ENCODE measurements at places on chromosomes 6 and 20. TPM values are rescaled to one million over a fixed set of nuclear protein-coding genes. Genes with fewer than 3 reads are reported as not detected.

Gene TOX2
- 11.0 TPM for total RNA-seq

Gene ESF1
- total RNA-seq = 16.1 TPM

Gene MCCD1
- not detected for total RNA-seq

Gene QKI
- total RNA-seq = 50.5 TPM

Gene TMC2
- total RNA-seq = not detected

Gene PAX1
- total RNA-seq = not detected

Gene AGER
- 13.2 TPM for total RNA-seq

Gene SLC12A5
- total RNA-seq = 10.4 TPM

Gene PCK1
- not detected for total RNA-seq

Gene FKBP1C
- total RNA-seq = not detected

Gene SIRPB2
- total RNA-seq = not detected

Gene SRSF12
- total RNA-seq = 12.1 TPM

Gene LY6G6D
- not detected for total RNA-seq

Gene SYCP2
- total RNA-seq = 0.69 TPM

Gene OXT
- total RNA-seq = not detected

Gene CHRNA4
- 165 TPM for total RNA-seq

Gene PLCB4
- total RNA-seq = 28.9 TPM

Gene TP53TG5
- total RNA-seq = not detected

Gene RGS19
- 4.4 TPM for total RNA-seq

Gene C20orf202
- not detected for total RNA-seq

Gene LBP
- not detected for total RNA-seq

Gene TNF
- not detected for total RNA-seq

Gene OR2H1
- not detected for total RNA-seq

Gene PEX6
- total RNA-seq = 13.8 TPM

Gene RIPPLY2
- total RNA-seq = 4.9 TPM

Gene PCMTD2
- total RNA-seq = 82.4 TPM

Gene MYCT1
- total RNA-seq = not detected

Gene OR5V1
- total RNA-seq = not detected

Gene HLA-DQA1
- not detected for total RNA-seq

Gene DPPA5
- total RNA-seq = not detected

Gene ABCF1
- 62.7 TPM for total RNA-seq

Gene PAK5
- total RNA-seq = 6.8 TPM

Gene CDK5RAP1
- 30.9 TPM for total RNA-seq

Gene CTCFL
- total RNA-seq = not detected

Gene OR2H2
- total RNA-seq = not detected

Gene C20orf204
- 3.9 TPM for total RNA-seq

Gene ALDH8A1
- 1.8 TPM for total RNA-seq

Gene GINM1
- 11.2 TPM for total RNA-seq

Gene E2F1
- total RNA-seq = 66.0 TPM

Gene SMLR1
- total RNA-seq = not detected

Gene EXOC2
- total RNA-seq = 31.3 TPM

Gene CYP21A2
- 0.64 TPM for total RNA-seq

Gene FRK
- 0.37 TPM for total RNA-seq

Gene PNPLA1
- total RNA-seq = not detected

Gene TFAP2D
- not detected for total RNA-seq

Gene SNPH
- 34.5 TPM for total RNA-seq

Gene POM121L2
- not detected for total RNA-seq

Gene DNMT3B
- total RNA-seq = 29.0 TPM

Gene WFDC12
- not detected for total RNA-seq

Gene SEMG1
- not detected for total RNA-seq

Gene DDO
- not detected for total RNA-seq

Gene CLVS2
- 18.6 TPM for total RNA-seq

Gene NHLRC1
- 0.17 TPM for total RNA-seq

Gene MTFR2
- total RNA-seq = 1.9 TPM

Gene BPIFB4
- not detected for total RNA-seq

Gene RRAGD
- total RNA-seq = 14.7 TPM

Gene TBX18
- 5.1 TPM for total RNA-seq

All from glutamatergic neuron (in vitro differentiated cells).